ENCODE measurements at places on chromosomes 13 and 19.

GRCh38 chr13:43760257-43760656 is 26.5 kb downstream of the ENOX1 start:
- DNase-seq: no peak

DNA sequence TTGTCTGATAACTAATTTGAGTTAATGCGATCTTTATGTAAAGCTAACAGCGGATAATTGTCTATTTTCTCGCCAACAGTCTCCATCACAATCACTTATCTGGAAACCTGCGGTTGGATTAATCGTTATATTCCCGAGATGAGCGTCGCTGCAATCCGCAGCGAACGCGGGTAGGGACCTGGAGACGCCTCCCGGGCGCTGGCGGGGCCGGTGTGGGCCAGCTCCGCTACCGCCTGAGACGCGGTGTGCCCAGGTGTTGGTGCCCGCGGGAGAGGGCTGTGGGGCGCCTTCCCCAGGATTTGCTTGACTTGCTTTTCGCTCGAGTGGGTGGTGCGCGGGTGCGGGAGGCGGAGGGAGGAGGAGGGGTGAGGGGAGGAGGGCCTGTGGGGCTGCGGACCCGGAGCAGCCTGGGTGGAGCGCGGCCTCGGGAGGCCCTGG is 38.3 kb downstream of the SOX1 start:
- no peak for DNase-seq

DNA sequence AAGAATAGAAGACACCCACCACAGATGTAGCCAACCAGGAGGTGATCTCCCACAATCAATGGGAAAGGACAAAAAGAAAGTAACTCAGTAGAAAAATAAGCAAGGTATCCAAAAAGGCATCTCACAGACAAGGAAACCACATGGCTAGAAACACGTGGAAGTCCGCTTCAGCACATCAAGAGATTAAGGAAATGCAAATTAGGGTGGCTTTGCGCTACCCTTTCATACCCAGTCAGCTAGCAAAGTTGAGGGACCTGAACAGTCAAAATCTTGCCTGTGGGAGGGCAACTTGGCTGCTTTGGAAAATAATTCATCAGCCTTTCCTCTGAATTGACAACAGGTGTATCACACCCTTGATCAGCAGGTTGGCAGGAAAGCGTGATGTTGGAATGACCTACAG is 11.6 kb upstream of the UQCR11 start:
- no peak for DNase-seq

DNA sequence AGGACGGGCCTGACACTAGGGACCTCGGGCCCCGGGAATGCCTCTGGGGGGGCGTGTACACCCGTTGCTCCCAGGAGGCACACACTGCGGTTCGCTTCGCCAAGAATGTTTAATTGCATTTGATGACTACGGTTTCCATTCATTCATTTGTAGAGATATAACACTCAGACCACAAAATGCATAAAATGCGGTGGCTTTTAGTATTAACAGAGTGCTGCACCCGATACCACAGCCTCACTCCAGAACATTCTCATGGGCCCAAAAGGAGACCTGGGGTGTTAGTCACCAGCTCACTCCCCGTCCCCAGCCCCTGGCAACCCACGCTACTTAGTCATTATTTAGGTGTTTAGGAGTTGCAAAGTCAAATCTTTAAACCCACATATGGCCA is 21.8 kb downstream of the HCN2 start:
- peak; percentile 98 for DNase-seq

GRCh38 chr13:43567608-43568007 is 219.2 kb downstream of the ENOX1 start:
- DNase-seq: no peak

- peak; percentile 6 for DNase-seq
Observed at GRCh38 chr13:51148223-51148951, 37.3 kb upstream of the C13orf42 start.

DNA sequence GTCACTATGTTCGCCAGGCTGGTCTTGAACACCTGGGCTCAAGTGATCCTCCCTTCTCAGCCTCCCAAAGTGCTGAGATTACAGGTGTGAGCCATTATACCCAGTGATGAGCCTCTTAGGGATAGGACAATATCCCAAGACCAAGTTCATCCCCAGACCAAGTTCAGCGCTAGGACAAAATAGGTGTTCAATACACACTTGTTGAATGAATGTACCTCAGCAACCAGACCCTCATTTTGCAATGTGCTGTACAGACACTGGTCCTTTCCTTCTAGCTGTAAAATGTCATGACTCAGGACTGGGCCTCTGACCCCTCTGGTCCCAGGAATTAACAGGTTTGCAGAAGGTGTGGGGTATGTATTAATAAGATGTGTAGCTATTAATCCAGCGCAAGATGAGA is 246.0 kb downstream of the TSHZ3 start:
- DNase-seq: no peak

DNA sequence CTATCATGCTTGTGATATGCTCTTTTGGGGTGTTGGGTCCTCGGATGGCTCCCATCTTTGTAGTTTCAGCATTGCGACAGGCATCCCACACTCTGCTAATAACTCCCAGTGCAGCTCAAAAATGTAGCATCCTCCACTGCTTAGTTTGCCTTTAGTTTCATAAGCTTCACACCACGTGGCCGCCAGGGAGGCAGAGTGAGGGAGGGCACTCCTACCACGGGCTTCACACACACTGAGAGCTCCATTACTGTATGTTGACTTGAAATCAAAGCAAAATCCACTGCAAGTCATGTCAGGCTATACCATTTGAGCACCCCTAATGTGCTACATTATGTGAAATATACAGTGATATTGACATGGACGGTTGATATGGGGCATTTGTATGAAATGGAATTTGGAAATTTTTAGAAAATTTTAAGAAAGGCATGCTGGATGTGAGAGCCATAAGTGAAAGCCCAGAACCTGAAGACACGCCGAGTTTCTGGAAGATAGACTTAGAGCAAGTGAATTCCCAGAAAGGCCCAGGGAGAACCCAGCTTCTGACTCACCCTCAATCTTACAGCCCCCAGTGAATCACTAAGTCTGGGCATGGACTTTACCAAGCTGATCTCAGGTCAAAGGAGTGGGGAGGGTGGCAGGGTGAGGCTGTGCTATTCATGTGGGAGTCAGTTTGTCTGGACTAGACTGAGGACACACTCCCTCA is 94.1 kb downstream of the HSPH1 start:
- peak; percentile 64 for DNase-seq

DNA sequence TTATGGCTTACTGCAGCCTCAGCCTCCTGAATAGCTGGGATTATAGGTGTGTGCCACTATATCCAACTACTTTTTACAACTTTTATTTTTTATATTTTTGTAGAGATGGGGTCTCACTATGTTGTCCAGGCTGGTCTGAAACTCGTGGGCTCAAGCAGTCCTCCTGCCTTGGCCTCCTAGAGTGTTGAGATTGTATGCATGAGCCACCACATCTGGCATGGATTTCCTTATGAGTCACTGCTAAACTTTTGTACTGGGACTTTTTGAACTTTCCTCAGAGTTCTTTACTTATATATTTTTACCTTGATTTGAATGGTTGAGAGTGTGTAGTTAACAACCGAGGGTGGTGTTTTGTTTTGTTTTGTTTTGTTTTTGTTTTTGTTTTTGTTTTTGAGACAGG is 33.4 kb downstream of the DNAJC3 start:
- peak; percentile 61 for DNase-seq

DNA sequence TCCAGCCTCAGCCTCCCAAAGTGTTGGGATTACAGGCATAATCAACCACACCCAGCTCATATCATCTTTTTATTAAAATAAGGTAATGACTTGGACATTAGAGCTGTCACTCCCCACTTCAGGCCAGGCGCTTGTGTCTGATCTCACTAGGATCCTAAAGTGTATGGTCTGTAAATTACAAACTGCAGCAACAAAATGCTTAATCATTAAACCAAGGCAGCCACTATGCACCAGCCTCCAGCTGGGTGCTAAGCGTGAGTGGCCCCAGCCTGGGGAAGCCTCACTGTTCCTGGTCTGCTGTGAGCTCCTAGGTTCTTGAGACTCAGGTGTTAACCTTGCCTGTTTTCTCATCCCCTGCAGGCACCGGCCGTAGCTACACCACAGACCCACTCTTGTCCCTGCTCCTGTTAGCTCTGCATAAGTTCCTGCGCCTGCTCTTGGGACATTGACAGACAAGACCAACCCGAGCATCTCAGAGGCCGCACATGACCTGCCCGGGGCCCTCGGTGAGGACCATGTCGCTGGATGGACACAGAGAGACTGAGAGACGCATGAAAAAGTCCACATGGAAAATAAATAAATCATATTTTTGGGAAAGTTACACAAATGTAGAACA is 37.8 kb downstream of the VSTM2B start:
- DNase-seq: no peak

GRCh38 chr13:79307866-79308298 is 98.2 kb downstream of the RBM26 start:
- DNase-seq: peak; percentile 11

DNA sequence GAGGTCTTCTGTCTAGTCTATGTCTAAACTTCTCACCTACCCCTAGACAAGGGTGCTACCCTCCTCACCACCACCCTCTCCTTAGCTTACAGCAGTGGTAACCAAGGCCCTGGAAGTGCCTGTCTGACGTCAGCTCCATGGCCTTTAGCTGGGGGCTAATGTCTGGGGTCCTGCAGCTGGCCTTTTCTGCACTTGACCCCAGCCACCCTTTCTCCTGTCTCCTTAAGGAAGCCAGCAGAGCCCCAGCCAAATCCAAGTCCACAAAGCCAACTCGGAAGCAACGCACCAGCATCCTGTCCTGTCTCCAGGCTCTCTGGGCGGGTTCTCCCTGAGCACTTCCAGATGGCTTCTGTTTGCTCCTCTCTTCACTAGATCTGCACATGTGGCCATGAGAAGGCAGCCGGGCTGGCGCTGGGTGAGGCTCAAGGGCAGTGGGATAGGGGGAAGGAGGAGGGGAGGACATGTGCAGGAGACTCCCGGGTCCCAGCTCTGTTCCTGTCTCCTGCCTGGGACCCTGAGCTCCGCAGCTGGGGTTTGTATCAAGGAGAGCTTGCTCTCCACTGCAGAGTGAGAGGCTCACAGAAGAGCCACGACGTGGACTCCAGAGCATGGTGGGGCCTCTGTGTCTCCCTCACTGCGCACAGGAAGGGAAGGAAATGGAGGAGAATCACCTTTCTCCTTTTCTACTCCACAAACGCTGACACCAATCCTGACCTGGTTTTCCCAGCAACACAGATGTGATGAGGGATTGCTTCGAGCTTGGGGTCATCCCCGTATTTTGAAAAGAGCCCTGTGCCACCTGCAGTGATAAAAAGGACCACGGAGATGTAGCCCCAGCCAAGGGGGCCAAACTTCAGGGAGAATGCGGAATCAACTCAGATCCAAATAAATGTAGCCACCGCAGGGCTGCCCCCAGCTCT is 204.2 kb downstream of the USP12 start:
- no peak for DNase-seq

- peak; percentile 96 for DNase-seq
Observed at GRCh38 chr19:46975925-46976782, 43.5 kb upstream of the NPAS1 start.

GRCh38 chr13:81304121-81304659 is 963.3 kb upstream of the SPRY2 start:
- DNase-seq: no peak

GRCh38 chr13:76735641-76736040 is 150.6 kb downstream of the KCTD12 start:
- DNase-seq: no peak

DNA sequence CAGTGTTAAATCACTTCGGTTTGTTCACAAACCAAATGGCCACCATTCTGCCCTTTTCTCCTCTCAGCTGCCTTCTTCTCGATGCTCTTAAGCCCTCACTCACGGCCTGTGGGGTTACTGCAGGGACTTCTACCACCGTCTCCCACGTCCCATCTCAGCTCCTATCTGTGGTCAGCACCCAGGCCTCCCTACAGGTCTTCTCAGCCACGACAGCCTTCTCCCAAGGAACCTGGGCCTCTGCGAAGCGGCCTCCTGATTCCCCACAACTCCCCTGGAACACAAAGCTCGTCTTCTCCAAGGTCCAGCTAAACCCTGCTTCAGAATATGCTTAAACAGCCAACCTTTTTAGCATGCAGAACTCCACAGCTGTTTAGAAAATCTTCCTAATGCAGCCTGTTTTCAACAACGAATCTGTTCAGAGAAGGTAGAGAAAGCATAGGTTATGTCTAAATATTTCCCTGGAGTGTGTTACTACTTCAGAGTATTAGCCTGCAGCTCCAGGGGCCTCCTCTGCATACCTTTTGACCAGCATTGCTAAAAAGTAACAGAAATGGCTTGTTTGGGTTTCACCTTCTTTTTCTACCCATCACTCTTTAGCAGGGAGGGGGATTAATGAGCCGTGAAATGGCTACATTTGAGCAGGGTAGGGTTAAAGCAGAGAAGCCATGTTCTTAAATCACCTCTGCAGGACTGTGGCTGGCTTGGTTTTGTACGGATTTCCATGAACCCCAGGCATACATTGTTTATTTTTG is 104.0 kb downstream of the COL4A2 start:
- DNase-seq: no peak

GRCh38 chr19:703651-704446 is 4.9 kb upstream of the PALM start:
- DNase-seq: peak; percentile 17

DNA sequence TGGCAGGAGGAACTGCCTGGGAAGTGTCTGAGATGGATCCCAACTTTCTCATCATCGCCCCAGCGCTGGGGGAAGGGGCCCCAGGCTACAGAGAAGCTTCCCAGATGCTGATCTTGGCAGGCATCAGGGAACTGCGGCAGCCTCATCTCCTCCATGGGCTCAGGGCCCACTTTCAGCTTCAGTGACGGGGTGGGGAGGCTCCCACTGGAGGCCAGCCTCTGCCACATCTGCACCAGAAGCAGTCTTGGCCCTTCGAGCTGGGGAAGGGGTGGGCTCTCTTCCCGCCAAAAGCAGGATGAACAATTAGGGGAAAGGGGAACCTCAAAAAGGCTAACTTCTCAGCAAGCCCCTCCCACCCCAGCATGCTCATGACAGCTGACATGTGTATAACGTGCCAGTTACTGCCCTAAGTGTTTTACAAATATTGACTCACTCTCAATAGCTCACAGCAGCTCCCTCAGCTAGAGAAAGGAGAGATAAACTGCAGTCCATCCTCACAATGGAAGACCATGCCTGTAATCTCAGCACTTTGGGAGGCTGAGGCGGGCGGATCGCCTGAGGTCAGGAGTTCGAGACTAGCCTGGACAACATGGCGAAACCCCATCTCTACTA is 7.1 kb upstream of the S1PR2 start:
- peak; percentile 25 for DNase-seq

GRCh38 chr13:42602906-42603305 is 29.0 kb downstream of the TNFSF11 start:
- no peak for DNase-seq

DNA sequence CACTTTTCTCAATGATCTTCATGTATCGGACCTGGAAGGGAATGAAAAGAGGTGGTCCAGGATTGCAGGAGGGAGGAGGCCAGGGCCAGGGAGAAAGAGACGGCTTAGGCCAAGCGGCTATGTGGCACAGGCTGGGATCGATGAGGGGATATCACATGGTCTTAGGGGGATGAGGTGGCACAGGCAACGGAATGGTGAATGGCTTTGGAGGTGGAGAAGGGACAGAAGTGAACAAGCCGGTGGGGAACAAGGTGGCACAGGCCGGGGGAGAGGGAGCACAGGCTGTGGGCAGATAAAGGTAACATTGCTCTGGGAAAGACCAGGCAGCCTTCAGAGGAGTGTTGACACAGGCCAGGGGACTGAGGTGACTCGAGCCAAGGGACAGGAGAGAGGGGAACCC is 5.7 kb upstream of the CDKN2D start:
- no peak for DNase-seq

GRCh38 chr19:57279418-57280164 is 694 bp upstream of the ZNF460 start:
- peak; percentile 98 for DNase-seq

Measured in astrocyte of the spinal cord (primary cell).